ENCODE measurements at places on chromosomes 2 and 18. TPM values are rescaled to one million over a fixed set of nuclear protein-coding genes. Genes with fewer than 3 reads are reported as not detected.

DNA sequence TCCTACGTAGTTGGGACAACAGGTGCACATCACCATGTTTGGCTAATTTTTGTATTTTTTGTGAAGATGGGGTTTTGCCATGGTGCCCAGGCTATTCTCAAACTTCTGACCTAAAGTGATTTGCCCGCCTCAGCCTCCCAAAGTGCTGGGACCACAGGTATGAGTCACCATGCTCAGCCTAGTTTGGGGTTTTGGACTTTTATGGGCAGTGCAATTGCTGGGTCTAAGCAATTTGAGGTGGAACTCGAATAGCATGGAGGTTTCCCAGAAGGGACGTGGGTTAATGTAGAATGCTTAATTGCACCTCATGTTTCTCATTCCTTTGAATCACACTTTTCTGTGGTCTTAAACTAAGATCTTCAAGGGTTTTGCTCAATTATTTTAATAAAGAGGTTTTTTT, 102.3 kb upstream of the EPHA4 start:
- H3K4me3 ChIP-seq = no peak overlapping the region
- no peak for DNase-seq
- H3K27ac ChIP-seq = no peak overlapping the region
- H3K27me3 ChIP-seq = peaks cover 1% of the 10 kb centered on the region
- no peaks in the 10 kb centered on the region for H3K36me3 ChIP-seq

DNA sequence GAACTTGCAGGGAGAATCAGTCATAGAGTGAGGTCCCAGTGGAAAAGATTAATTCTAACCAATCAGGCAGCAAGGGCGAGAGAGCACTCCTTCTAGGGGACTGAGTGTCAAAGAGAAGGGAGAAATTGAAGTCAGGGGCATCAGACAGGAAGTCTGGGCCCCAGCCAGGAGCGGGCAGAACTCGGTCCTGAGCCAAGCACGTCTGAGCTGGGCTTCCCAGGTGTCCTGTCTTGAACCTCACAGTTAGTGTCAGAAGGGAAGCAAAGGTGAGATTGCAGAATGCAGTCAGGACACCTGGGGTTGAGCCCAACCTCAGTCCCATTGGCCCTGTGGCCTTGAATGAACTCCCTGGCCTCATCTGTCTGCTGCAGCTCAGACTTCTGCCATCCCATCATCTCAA, 220.9 kb downstream of the SMAD2 start:
- H3K27me3 ChIP-seq = peaks cover 5% of the 10 kb centered on the region
- no peaks in the 10 kb centered on the region for H3K36me3 ChIP-seq
- H3K27ac ChIP-seq = no peak overlapping the region
- H3K4me1 ChIP-seq = no peaks in the 10 kb centered on the region

GRCh38 chr2:10720947-10721395, 459 bp upstream of the ATP6V1C2 start:
- no peak for DNase-seq
- no peak overlapping the region for H3K27ac ChIP-seq
- peaks cover 5% of the 10 kb centered on the region for H3K4me1 ChIP-seq
- no peaks in the 10 kb centered on the region for H3K36me3 ChIP-seq

DNA sequence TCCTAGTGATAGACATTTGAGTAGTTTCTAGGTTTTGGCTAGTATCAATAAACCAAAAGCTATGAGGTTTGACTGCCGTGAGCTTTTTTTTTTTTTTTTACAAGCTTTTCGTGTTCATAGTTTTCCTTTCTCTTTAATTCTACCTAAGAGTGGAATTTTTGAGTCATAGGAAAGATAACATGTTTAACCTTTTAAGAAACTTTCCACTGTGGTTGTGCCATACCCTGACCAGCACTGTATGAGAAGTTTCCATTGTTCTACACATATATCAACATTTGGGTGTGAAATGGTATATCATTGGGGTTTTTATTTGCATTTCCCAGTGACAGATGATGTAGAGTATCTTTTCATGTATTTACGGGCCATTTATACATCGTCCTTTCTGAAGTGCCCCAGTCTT, 31.7 kb downstream of the UBE2F start:
- no peaks in the 10 kb centered on the region for H3K27me3 ChIP-seq
- peak overlapping the region; percentile 49 for H3K4me3 ChIP-seq
- peaks cover 71% of the 10 kb centered on the region for H3K36me3 ChIP-seq
- H3K27ac ChIP-seq = peak overlapping the region; percentile 98
- H3K4me1 ChIP-seq = peaks cover 74% of the 10 kb centered on the region

Gene FAM237A
- not detected for total RNA-seq

- peaks cover 16% of the 10 kb centered on the region for H3K27me3 ChIP-seq
- peaks cover 11% of the 10 kb centered on the region for H3K4me1 ChIP-seq
- no peak overlapping the region for H3K4me3 ChIP-seq
- DNase-seq = no peak
Measured at GRCh38 chr2:31219131-31219969, 2.0 kb upstream of the CAPN14 start.

DNA sequence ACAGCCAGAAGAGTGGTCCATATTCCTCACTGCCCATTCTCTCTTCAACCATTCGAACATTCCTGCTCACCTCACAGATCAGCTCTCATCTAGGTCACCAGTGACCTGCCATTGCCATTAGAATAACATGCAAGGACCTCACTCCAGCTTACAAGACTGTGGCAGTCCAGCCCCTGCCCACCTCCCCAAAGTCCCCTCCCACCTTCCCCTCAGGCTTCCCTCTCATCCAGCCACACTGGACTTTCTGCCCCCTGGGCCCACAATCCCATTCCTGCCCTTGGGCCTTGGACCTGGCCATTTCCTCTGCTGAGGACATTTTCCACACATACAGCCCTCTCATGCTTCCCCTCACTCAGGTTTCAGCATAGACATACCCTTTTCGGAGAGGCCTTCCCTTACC, 5.2 kb upstream of the TMEM177 start:
- no peak overlapping the region for H3K27ac ChIP-seq
- H3K27me3 ChIP-seq = no peaks in the 10 kb centered on the region
- no peaks in the 10 kb centered on the region for H3K36me3 ChIP-seq
- no peak for DNase-seq
- no peak overlapping the region for H3K4me3 ChIP-seq
- H3K4me1 ChIP-seq = peaks cover 6% of the 10 kb centered on the region

- DNase-seq = no peak
- H3K4me3 ChIP-seq = no peak overlapping the region
- H3K4me1 ChIP-seq = no peaks in the 10 kb centered on the region
- H3K36me3 ChIP-seq = no peaks in the 10 kb centered on the region
- no peaks in the 10 kb centered on the region for H3K27me3 ChIP-seq
Measured at GRCh38 chr2:180520206-180520605, 460.2 kb upstream of the UBE2E3 start.

- no peak overlapping the region for H3K27ac ChIP-seq
- H3K27me3 ChIP-seq = no peaks in the 10 kb centered on the region
- DNase-seq = no peak
- no peak overlapping the region for H3K4me3 ChIP-seq
- no peaks in the 10 kb centered on the region for H3K4me1 ChIP-seq
Measured at GRCh38 chr2:238465487-238466242, 38.9 kb downstream of the ASB1 start.

GRCh38 chr2:147782141-147782930, 62.5 kb upstream of the ACVR2A start:
- no peak overlapping the region for H3K27ac ChIP-seq
- H3K36me3 ChIP-seq = no peaks in the 10 kb centered on the region
- no peaks in the 10 kb centered on the region for H3K4me1 ChIP-seq
- H3K27me3 ChIP-seq = peaks cover 2% of the 10 kb centered on the region
- no peak for DNase-seq

- H3K4me3 ChIP-seq = no peak overlapping the region
- H3K4me1 ChIP-seq = peaks cover 8% of the 10 kb centered on the region
- H3K27ac ChIP-seq = no peak overlapping the region
- H3K27me3 ChIP-seq = no peaks in the 10 kb centered on the region
- DNase-seq = no peak
- H3K36me3 ChIP-seq = no peaks in the 10 kb centered on the region
Measured at GRCh38 chr18:58402247-58402646, 226.6 kb downstream of the ALPK2 start.

DNA sequence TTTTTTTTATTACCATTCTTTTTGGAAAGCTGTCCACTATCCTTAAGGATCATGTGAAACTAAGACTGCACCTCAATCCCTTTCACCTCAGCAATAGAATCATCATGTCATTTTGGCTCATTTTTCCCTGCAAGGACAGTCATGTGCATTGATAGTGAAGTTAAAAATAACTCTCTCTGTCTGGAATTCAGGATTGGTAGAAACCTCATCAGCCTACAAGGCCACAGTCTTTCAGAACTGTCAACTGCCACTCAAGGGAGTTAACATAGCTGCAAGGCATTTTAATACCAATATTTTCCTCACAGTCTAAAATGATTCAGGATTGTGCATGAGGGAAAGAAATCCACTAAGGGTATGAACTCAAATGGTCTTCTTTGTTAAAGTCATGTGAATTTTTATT, 201.5 kb upstream of the KCNJ3 start:
- DNase-seq = no peak
- no peaks in the 10 kb centered on the region for H3K36me3 ChIP-seq
- no peak overlapping the region for H3K27ac ChIP-seq
- no peaks in the 10 kb centered on the region for H3K27me3 ChIP-seq

DNA sequence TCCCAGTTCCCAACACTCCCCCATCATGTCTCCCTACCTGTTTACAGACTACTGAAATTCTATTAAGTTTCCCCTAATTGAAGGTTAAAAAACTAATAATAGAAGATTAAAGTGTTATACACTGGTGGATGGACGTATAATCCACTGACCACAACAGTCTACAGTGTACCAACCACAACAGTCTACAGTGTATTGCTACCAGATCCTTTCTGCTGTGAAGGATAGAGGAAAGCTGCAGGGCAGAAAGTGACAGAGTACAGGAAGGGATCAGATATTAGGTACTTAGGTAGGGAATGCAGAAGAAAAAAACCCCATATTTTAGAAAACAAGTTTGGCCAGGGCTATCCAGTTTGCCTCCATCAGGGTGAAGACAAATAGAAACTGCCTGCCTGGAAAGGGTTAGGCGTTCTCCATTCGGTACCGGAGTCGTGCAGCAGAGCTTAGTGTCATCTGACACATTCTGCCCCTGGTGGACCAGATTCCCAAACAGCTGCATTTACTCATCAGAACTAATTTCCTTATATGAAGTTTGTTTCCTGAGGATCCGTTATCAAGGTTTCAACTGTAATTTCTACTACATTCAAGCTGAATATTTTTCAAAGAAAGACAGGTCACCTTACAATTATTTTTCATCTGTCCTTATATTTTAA, 49.9 kb downstream of the KLF7 start:
- DNase-seq = no peak
- H3K27me3 ChIP-seq = no peaks in the 10 kb centered on the region
- no peak overlapping the region for H3K4me3 ChIP-seq
- peaks cover 3% of the 10 kb centered on the region for H3K36me3 ChIP-seq

DNA sequence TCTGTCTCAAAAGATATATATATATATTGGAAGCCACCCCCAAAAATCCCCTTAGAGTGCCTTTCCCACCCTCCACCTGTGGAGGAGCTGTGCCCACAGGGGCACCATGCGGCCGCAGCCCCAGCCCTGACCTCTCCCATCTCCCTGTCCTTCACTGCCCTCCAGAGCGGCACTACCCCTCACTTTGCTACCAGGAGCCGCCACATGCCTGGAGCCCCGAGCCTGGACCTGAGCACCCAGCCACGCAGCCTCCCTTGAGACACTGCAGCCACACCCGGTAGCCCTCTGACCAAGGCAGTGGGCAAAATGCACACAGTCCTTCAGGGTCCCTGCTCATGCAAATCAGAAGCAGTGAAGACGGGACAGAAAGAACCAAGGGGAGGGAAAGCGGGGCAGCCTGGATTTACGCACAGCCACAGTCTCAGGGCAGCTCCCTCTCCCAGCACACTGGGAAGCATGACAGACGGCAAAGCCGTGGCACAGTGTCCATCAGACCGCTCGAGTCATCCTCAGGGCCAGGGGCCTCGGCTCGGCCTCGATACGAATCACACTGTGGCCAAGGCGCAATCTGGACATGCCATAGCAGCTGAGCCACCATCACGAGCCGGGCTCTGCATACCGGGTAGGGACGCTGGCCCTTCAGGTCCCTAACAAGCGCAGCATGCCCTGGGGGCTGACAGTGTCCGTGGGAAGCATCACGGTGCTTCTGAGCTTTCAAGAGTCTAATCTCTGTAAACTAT, 10.1 kb downstream of the HDAC4 start:
- H3K36me3 ChIP-seq = peaks cover 13% of the 10 kb centered on the region
- H3K4me3 ChIP-seq = no peak overlapping the region
- no peak overlapping the region for H3K27ac ChIP-seq
- no peak for DNase-seq

GRCh38 chr2:240925568-240926515, 19.7 kb downstream of the CROCC2 start:
- H3K27me3 ChIP-seq = peaks cover 4% of the 10 kb centered on the region
- no peak overlapping the region for H3K4me3 ChIP-seq
- H3K4me1 ChIP-seq = no peaks in the 10 kb centered on the region
- no peak for DNase-seq
- H3K36me3 ChIP-seq = no peaks in the 10 kb centered on the region
- no peak overlapping the region for H3K27ac ChIP-seq

Gene RAB27B
- not detected for total RNA-seq

Gene TP53I3
- total RNA-seq = 2.6 TPM

- no peak overlapping the region for H3K27ac ChIP-seq
- no peak for DNase-seq
- peaks cover 8% of the 10 kb centered on the region for H3K27me3 ChIP-seq
- H3K4me1 ChIP-seq = no peaks in the 10 kb centered on the region
Measured at GRCh38 chr2:72846171-72847095, 20.6 kb upstream of the EXOC6B start.

- H3K27me3 ChIP-seq = peaks cover 10% of the 10 kb centered on the region
- no peaks in the 10 kb centered on the region for H3K36me3 ChIP-seq
- H3K4me1 ChIP-seq = peaks cover 3% of the 10 kb centered on the region
- DNase-seq = no peak
- no peak overlapping the region for H3K27ac ChIP-seq
Measured at GRCh38 chr2:71156573-71156972, 26.1 kb downstream of the MPHOSPH10 start.

DNA sequence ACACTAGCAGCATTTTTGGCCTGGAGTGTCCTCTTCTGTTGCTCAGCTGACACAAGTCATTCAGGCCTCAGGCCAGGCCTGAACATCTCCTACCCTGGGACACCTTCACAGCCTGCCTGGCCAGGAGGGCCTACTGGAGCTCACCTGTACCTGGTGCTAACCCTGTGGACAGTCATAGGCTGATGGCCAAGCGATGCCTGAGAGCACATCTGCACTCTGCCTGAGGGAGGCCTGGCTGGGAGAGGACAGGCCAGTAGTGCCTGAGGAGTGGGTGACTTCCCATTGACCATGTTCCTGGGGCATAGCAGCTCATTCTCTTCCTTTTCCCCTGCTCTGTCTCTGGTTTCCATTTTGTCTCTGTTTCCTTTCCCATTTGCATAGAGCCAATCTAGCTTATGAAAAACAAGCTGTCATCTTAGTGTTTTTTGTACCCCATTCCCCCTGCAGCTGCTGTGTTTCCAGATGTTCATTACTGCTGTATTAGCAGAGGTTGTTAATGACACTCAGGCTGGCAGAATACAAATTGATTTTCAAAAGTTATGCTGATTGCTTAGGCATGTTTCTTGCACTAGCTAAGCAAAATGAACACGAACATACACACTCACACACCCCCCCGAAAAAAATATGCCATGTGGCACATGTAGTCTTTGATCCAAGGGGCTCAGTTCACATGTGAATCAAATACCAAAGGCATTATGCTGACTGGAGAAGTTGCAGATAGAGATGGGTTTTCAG, 149.7 kb upstream of the HS6ST1 start:
- H3K4me1 ChIP-seq = peaks cover 6% of the 10 kb centered on the region
- H3K27ac ChIP-seq = no peak overlapping the region
- DNase-seq = no peak
- no peak overlapping the region for H3K4me3 ChIP-seq
- H3K27me3 ChIP-seq = peaks cover 5% of the 10 kb centered on the region

- peak overlapping the region; percentile 99 for H3K27ac ChIP-seq
- H3K4me3 ChIP-seq = peak overlapping the region; percentile 87
- H3K36me3 ChIP-seq = no peaks in the 10 kb centered on the region
- peak; percentile 33 for DNase-seq
Measured at GRCh38 chr2:231615058-231615671, 22.5 kb downstream of the TEX44 start.

Measured in activated CD8-positive, alpha-beta T cell treated with anti-CD3 and anti-CD28 coated beads for 36 hours (primary cell).